ENCODE measurements at places on chromosomes 4 and X. TPM values are rescaled to one million over a fixed set of nuclear protein-coding genes. Genes with fewer than 3 reads are reported as not detected.

The ADH1B gene
- polyA plus RNA-seq, result 201 TPM

The CXCL8 gene
- 1.2 TPM for polyA plus RNA-seq

The ARHGEF6 gene
- 13.6 TPM for polyA plus RNA-seq

The TENM3 gene
- polyA plus RNA-seq, result 5.6 TPM

The MAP3K15 gene
- 11.6 TPM for polyA plus RNA-seq

The GRIA3 gene
- polyA plus RNA-seq, result 1.2 TPM

The JCHAIN gene
- 93.0 TPM for polyA plus RNA-seq

The BEX5 gene
- 13.5 TPM for polyA plus RNA-seq

The SPANXA2 gene
- polyA plus RNA-seq, result not detected

The TMPRSS11B gene
- polyA plus RNA-seq, result not detected

The ZNF81 gene
- polyA plus RNA-seq, result 1.5 TPM

Measured in ovary (tissue), 10 donors.